T-helper 1 cell (primary cell): ENCODE measurements at places on chromosomes 11 and 22.

DNA sequence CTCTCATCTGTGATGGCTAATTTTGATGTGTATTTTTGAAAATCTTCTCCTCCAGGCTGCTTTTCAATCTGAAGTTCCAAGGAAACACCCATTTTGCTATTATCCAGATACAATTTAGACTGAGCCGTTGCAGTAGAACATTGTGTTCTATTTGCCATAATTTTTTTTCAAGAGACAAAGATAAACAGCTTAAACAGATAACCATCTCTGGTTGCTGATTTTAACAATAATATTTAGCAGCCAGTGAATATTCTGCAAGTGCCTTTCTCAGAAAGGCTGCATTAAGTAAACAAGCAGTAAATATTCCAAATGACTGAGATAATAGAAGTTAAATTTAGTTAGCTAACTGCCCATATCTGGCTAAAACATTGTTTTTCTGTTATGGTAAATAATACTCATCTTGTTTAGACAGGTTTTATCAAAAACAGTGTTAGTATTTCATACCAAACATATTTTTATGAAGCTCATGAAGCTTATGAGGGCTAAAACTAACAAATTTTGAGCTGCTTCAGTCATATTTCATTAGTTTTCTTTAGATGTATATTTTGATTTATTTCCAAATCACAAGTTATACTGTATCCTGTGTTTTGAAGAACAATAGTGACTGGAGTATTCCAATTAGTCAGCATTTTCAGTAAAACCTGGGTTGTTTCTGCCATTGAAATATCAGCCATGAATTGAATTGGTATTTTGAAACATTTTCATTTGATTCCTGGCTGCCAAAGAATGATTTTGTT, 206.7 kb downstream of the SBF2 start:
- no peak for DNase-seq

DNA sequence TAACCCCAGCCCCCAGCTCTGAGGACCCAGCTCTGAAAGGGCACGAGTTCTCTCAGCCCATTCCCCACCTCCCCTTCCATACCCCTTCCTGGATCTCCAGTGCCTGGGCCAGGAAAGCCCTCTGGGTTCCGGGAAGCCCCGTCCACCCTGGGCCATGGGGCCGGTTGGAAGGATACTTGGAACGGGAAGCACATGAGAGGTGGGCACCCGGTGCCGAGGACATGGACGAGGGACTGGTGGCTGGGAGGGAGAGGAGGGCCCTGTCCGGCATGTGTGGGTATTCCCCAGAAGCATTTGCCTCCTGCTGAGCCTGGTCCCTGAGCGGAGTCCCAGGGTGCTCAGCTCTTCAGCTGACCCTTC, 5.2 kb upstream of the HINFP start:
- DNase-seq = no peak

GRCh38 chr11:61571869-61572268, 9.0 kb downstream of the SYT7 start:
- no peak for DNase-seq

- DNase-seq = no peak
These were observed 31.7 kb downstream of the FAM181B start for GRCh38 chr11:82701847-82702520.

DNA sequence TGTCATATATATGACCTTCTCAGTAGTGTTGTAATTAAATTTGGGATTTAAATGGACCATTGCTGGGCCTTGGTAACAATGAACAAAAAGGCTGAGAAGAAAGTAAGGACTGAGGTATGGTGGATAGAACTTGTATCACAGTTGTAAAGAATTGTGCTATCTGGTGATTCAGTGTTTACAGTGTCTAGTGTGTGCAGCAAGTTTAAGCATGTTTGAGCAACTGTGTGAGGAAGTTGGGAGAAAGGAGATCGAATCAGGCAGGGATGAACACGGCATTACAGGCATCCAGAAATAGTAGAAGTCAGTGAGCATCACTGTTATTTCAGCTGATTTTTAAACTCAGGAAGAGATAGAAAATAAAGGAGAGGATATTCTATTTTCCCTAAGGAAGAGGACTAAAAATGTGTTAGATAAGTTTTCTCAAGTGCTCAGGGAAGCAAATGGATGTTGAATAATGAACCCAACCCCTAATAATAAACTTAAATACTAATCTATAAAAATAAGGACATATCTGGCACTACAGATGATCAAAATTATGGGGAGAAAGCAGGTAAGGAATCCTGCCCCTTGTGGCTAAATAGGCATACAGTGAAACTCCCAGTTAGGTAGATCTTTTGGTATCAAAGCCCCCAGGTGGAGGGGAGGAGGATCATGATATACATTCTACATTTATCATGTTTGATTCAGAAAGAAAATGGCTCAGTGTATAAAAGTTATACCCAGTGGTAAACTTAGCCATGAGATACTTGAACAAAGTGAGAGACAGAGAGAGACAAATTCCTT, 361.0 kb upstream of the ANO3 start:
- DNase-seq = no peak

DNA sequence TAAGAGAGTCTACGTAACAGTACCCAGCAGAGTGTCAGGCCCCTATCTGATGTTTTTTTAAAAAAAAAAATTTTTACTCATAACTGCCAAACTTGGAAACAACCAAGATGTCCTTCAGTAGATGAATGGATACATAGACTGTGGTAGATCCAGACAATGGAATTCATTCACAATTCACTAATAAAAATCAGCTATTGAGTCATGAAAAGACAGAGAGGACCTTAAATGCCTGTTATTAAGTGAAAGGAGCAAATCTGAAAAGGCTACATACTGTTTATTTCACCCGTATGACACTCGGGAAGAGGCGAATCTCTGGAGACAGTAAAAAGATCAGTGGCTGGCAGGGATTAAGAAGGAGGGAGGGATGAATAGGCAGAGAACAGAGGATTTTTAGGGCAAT, 541.4 kb upstream of the TENM4 start:
- DNase-seq = no peak

GRCh38 chr11:83502041-83502440, 215.9 kb upstream of the CCDC90B start:
- DNase-seq = no peak

- peak; percentile 42 for DNase-seq
These were observed 33.8 kb downstream of the ZNF202 start for GRCh38 chr11:123707606-123708205.

GRCh38 chr11:130076778-130077481, 7.2 kb downstream of the APLP2 start:
- no peak for DNase-seq

- no peak for DNase-seq
These were observed 130.8 kb downstream of the GALNT18 start for GRCh38 chr11:11491014-11491413.

- DNase-seq = no peak
These were observed 6.0 kb upstream of the ARHGAP42 start for GRCh38 chr11:100681064-100681502.

DNA sequence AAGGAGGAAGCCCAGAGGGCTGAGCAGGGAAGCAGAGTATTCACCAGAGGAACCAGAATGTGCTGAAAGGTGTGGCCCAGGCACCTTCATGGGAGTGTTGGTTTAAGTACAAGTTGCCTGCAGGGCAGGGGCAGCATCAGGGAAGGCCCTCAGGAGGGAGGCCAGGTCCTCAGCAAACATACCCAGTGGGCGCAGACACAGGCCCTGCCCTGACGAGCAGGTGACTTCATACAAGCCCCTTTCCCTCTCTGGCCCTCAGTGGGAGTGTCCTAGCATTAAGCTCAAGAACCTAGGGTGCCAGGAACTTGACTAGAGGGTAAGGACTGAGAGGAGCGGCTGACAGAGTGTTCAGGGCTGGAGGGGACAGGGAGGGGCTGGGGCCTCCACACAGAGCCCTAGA, 7.5 kb upstream of the CASTOR1 start:
- no peak for DNase-seq

DNA sequence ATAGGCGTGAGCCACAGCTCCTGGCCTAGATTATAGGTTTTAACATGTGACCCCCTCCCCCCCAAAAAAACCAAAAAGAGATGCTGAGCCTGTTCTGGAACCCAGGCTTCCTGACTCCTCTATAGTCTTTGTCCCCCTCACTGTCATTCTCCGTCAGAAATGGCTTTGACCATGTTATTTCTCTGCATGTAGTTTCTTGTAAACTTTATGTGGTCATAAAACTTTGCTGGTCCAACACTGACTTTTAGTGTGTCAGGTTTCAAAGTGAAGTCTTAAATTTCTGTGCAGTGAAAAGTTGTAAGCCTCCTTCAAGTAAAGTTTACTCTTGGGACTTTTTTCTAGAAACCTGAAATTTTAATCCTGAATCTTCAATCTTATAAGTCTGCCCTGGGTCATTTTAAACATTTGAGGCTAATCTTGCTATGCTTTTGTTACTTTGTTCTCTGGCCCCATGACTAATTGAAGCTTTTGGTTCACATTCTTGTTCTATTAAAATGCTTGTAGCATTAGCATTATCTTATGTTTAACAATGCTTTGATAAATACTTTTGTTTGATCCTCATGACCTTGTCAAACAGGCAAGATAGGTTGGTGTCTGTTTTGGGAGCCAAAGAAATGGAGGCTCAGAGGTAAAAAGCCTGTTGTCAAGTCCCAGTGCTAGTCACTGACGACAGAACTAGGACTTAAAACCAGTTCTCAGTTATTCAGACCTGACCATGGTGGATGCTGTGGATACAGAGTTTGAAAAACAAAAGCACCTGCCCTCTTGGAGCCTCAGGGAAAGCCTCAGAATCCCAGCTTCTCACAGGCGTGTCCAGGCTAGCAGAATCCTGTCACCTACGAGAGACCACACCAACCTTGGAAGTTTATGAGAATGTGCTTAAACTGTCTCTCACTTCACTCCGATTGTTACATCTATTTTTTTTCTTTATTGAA, 87.7 kb upstream of the HORMAD2 start:
- no peak for DNase-seq

GRCh38 chr22:29839039-29839438, 965 bp upstream of the ASCC2 start:
- DNase-seq = no peak

DNA sequence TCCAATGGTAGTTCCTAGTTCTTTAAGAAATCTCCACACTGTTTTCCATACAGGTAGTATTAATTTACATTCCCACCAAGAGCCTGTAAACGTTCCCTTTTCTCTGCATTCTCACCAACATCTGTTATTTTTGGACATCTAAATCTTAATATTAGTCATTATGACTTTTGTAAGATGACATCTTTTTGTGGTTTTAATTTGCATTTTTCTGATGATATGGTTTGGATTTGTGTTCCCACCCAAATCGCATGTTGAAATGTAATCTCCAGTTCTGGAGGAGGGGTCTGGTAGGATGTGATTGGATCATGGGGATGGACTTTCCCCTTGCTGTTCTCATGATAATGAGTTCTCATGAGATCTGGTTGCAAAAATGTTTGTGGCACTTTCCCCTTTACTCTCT, 89.0 kb downstream of the MUC15 start:
- no peak for DNase-seq
